Activated CD4-positive, alpha-beta memory T cell treated with anti-CD3 and anti-CD28 coated beads for 36 hours (primary cell): ENCODE measurements at places on chromosomes 2 and 18.

DNA sequence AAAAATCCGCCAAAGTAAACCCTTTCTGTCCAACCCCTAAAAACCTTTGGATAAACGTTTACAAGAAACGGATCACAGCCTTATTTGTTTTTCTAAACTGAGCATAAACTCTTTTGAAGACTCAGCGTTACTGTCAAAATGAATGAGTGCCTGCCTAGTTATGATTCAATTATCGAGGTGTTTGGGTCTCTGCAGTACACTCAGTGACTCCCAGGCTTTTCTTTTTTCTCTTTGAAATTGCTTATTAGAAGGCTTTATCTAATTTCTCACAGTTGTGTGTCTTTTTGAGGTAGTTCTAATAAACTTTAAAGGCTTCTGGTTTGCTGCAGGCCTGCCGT is 663 bp downstream of the RHBDD1 start:
- no peak for DNase-seq
- H3K27ac ChIP-seq: peak overlapping the region; percentile 99
- H3K27me3 ChIP-seq: no peaks in the 10 kb centered on the region
- H3K4me3 ChIP-seq: peak overlapping the region; percentile 92
- peaks cover 28% of the 10 kb centered on the region for H3K36me3 ChIP-seq

GRCh38 chr2:152065945-152066344 is 32.9 kb downstream of the CACNB4 start:
- no peaks in the 10 kb centered on the region for H3K36me3 ChIP-seq
- H3K4me1 ChIP-seq: no peaks in the 10 kb centered on the region
- H3K27ac ChIP-seq: no peak overlapping the region
- no peak for DNase-seq
- peaks cover 22% of the 10 kb centered on the region for H3K27me3 ChIP-seq

GRCh38 chr2:191855382-191855781 is 8.5 kb upstream of the CAVIN2 start:
- H3K27me3 ChIP-seq: peaks cover 10% of the 10 kb centered on the region
- no peaks in the 10 kb centered on the region for H3K36me3 ChIP-seq
- no peak overlapping the region for H3K4me3 ChIP-seq
- no peak for DNase-seq

GRCh38 chr2:101479328-101479727 is 4.4 kb upstream of the RFX8 start:
- H3K4me1 ChIP-seq: peaks cover 13% of the 10 kb centered on the region
- no peak for DNase-seq
